ENCODE measurements at places on chromosomes 16 and 17.

DNA sequence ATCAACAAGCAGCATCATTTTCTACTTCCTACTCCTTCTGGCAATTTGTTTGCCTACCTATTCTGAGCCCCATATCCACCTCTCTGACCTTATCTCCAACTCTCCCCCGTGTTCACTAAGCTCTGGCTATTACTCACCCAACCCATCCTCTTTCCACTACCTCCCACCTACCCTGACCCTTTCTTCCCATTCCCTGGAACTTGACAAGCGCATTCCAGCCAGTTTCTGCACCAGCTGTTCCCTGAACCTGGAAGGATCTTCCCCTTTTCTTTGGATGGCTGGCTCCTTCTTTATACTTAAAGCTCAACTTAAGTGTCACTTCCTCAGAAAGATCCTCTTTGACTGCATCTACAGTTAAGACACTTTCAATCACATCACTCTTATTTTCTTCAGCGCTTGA lies 2.2 kb downstream of the DCUN1D3 start:
- no peak overlapping the region for H3K27ac ChIP-seq
- no peak for DNase-seq
- no peak overlapping the region for H3K4me3 ChIP-seq
- peaks cover 42% of the 10 kb centered on the region for H3K4me1 ChIP-seq
- H3K36me3 ChIP-seq, result peaks cover 22% of the 10 kb centered on the region

- peaks cover 7% of the 10 kb centered on the region for H3K4me1 ChIP-seq
- H3K36me3 ChIP-seq, result peaks cover 10% of the 10 kb centered on the region
- no peak overlapping the region for H3K27ac ChIP-seq
- no peaks in the 10 kb centered on the region for H3K27me3 ChIP-seq
- no peak overlapping the region for H3K4me3 ChIP-seq
- no peak for DNase-seq
These were observed 80.3 kb downstream of the TRIM37 start for GRCh38 chr17:59026176-59026939.

DNA sequence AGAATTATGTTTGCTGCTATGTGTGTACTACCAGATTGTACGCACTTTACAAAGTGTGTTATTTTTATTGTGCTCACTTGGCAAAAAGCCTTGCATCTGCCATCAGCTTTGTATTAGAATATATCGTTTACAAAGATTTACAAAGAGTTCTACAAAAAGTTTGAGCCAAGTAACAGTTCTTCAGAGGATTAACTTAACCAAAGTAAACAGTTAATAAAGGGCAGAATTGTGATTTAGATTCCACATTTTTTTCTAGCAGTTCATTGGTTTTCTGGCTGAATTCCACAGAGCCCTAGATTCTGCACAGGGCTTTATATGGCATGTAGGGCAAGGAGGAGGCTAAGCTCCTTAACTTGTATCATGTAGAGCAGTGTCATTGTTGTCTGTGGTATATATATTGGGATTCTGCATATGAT lies 29.4 kb downstream of the UTP18 start:
- no peak for DNase-seq
- peaks cover 16% of the 10 kb centered on the region for H3K4me1 ChIP-seq
- H3K4me3 ChIP-seq, result no peak overlapping the region
- no peak overlapping the region for H3K27ac ChIP-seq
- H3K27me3 ChIP-seq, result no peaks in the 10 kb centered on the region
- peaks cover 39% of the 10 kb centered on the region for H3K36me3 ChIP-seq

GRCh38 chr16:71626018-71626857 lies at the start of gene MARVELD3:
Gene MARVELD3 (plus strand): TSS chr16:71626184. CDS start chr16:71626230, 46 bp downstream.
- H3K27me3 ChIP-seq, result peaks cover 19% of the 10 kb centered on the region
- peaks cover 7% of the 10 kb centered on the region for H3K4me1 ChIP-seq
- no peaks in the 10 kb centered on the region for H3K36me3 ChIP-seq
- peak; percentile 30 for DNase-seq
- H3K27ac ChIP-seq, result no peak within 1 kb of the TSS

GRCh38 chr17:48057626-48058025 lies 9.5 kb downstream of the NFE2L1 start:
- H3K27me3 ChIP-seq, result no peaks in the 10 kb centered on the region
- peaks cover 43% of the 10 kb centered on the region for H3K4me1 ChIP-seq
- no peak overlapping the region for H3K4me3 ChIP-seq
- no peak for DNase-seq

DNA sequence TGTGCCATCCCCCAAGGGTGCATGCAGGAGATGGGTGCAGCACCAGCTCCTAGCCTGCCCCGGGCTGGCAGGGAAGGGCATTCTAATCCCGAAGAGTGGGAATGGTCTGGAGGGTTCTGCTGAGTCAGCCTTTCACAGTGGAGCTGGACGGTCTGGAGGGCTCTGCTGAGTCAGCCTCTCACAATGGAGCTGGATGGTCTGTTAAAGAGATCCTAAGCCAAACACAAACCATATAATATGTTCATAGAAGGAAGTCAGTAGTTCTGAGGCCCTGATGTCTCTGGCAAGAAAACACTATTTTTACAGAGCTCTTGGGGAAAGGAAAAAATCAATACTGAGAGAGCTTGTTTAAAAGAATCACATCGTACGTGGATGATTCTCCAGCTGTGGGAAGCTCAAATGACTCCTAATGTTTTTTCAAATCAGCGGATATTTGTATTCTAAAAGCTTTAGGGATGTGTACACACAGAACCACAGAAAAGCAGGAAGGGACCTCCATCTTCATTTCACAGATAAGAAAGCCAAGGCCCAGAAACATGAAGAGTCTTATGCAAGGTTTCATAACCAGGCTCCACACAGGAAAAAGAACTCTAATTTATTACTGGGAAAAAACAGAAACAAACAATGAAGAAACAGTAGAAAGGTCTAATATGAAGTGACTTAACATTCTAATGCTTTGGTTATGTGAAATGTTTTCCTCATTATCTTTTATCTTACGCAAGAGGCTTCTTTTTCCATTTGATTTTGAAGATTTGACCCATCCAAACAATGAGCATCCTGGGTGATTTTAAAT lies 176.3 kb downstream of the VPS53 start:
- no peak overlapping the region for H3K4me3 ChIP-seq
- no peak overlapping the region for H3K27ac ChIP-seq
- DNase-seq, result no peak
- H3K36me3 ChIP-seq, result peaks cover 19% of the 10 kb centered on the region

- H3K4me1 ChIP-seq, result peaks cover 28% of the 10 kb centered on the region
- peaks cover 6% of the 10 kb centered on the region for H3K36me3 ChIP-seq
- H3K27ac ChIP-seq, result no peak overlapping the region
- no peaks in the 10 kb centered on the region for H3K27me3 ChIP-seq
- DNase-seq, result no peak
- no peak overlapping the region for H3K4me3 ChIP-seq
These were observed 13.6 kb downstream of the MAP3K3 start for GRCh38 chr17:63635787-63636186.

DNA sequence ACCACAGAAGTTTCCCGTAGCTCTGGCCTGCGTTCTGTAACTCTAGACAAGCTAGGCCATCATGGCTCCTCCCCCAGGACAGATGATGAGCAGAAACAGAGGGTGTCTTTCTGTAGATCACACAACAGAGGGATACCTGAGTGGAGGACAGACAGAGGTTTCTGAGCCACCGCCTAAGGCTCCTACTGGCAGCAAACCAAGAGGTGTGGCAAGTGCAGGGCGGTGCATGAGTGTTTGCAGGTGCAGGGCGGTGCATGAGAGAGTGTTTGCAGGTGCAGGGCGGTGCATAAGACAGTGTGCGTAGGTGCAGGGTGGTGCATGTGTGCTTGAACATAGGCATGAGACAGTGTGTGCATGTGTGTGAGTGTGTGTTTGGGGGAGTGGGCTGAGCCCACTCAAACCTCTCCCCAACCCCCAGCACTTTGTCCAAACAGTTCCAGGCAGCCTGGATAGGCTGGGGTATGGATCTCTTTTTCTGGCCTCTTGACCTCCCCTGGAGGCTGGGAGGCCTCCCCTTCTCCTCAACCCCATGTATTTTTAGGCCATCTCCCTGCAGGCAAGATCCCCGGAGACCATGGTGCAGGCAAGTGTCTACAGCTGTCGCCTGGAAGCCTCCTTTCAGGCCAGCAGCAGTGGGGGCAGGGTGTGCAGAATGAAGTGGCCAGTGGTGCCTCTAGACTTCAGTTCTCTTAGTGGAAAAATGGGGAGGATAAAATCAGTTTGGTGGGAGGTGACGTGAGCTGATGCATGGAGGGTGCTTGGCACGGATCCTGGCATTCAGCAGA lies 53.4 kb upstream of the CBX4 start:
- H3K4me3 ChIP-seq, result no peak overlapping the region
- peaks cover 19% of the 10 kb centered on the region for H3K27me3 ChIP-seq
- H3K4me1 ChIP-seq, result no peaks in the 10 kb centered on the region
- no peak for DNase-seq
- H3K36me3 ChIP-seq, result no peaks in the 10 kb centered on the region
- no peak overlapping the region for H3K27ac ChIP-seq

DNA sequence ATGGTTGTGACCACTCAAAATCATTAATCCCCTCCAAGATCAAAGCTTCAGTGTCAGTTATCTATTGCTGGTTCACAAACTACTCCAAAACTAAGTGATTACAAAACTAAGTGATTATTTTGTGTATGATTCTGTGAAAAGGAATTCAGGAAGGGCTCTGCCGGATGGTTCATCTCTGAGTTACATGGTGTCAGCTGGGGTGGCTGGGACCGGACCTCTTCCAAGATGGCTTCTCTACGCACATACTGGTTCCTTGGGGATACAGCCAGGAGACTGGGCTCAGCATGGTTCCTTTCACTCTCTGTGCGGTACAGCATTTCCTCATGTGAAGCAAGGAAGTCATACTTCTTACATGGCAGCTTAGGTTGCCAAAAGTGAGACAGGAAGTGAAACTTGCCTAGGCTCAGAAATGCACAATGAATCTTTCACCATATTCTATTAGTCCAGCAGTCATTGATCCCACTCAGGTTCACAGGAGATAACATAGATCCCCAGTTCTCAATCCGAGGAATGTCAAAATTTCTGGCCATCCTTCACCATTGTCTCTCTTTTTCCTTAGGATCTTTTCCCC lies 97.9 kb upstream of the IRX6 start:
- no peaks in the 10 kb centered on the region for H3K4me1 ChIP-seq
- peaks cover 12% of the 10 kb centered on the region for H3K27me3 ChIP-seq
- no peak overlapping the region for H3K4me3 ChIP-seq
- no peak overlapping the region for H3K27ac ChIP-seq

DNA sequence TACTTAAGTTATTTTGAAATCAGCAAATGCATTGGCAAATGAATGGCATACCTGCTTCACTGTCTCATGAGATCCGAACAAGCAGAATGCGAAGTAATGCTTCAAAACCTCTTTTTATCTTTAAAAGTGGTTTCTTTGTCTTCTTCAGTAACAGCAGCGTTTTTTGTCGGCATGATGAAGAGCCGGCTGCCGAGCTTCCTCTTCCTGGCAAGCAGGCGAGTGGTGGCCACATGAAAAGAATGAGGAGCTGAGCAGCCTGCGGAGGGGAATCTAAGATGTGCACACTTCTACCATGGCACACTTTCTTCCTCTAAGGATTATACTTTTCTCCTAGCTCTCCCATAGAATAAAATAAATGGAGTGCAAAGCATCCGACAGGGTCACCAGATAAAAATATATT lies 42.4 kb upstream of the AKTIP start:
- H3K4me1 ChIP-seq, result peaks cover 32% of the 10 kb centered on the region
- no peak overlapping the region for H3K27ac ChIP-seq
- no peak overlapping the region for H3K4me3 ChIP-seq
- peaks cover 86% of the 10 kb centered on the region for H3K27me3 ChIP-seq
- peak; percentile 14 for DNase-seq

DNA sequence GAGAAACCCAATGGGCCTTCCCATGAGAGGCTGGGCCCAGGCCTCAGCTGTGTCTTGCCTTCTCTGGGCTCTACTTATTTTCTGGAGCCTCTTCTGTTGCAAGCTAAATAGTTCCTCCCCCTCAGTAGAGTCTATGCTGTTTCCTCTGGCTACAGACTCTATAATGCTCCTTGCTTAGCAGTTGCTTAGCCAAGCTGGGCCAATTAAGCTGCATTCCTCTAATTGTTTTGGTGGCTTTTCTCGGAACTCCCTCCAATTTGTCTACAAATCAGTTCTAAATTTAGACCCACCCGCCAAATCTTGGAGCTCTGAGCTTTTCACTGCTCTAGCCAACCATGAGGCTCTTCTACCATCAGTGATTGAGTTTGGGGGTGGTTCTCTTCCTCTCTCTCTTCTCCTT lies 302.7 kb upstream of the ASIC2 start:
- H3K4me1 ChIP-seq, result no peaks in the 10 kb centered on the region
- no peaks in the 10 kb centered on the region for H3K36me3 ChIP-seq
- H3K27ac ChIP-seq, result no peak overlapping the region
- no peak overlapping the region for H3K4me3 ChIP-seq

GRCh38 chr17:19336938-19337711 lies 25.4 kb downstream of the B9D1 start:
- H3K36me3 ChIP-seq, result no peaks in the 10 kb centered on the region
- DNase-seq, result no peak
- H3K27me3 ChIP-seq, result peaks cover 33% of the 10 kb centered on the region
- H3K27ac ChIP-seq, result no peak overlapping the region
- H3K4me1 ChIP-seq, result peaks cover 4% of the 10 kb centered on the region

DNA sequence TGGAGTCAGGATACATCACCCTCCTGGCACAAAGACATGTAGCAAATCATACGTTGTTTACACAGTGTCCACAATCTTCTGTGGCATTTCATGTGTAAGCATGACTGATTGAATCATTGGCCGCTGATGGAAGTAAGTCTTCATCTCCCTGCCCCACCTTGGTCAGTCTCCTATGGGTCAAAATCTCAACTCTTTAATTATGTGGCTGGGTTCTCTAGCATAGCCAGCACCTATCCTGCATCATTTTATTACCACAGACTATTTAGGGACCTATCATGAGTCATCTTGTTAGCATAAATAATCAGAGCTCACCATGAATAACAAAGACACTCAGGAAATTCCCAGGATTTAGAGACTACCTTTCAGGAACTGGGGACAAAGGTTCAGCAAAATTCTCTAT lies 15.9 kb downstream of the TANC2 start:
- H3K27me3 ChIP-seq, result no peaks in the 10 kb centered on the region
- H3K4me3 ChIP-seq, result no peak overlapping the region
- peaks cover 28% of the 10 kb centered on the region for H3K36me3 ChIP-seq
- no peak for DNase-seq
- no peak overlapping the region for H3K27ac ChIP-seq

DNA sequence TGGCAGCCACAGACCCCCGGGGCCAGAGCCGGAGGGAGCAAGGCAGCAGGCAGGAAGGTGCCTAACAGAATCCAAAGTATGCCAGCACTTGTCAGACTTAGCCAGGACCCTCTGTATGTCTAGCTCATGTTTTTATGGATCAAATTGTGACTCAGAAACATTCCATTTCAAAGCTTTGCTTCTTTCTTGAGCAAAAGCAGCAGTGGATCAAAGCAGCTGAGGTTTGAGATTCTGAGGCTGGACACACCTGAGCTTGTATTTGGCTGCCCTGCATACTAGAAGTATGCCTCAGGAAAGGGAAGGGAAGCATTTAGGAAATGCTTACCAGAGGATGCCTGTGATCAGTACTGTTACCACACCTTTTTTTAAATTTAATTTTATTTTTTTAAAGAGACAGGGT lies 5.7 kb upstream of the MYO1C start:
- H3K27me3 ChIP-seq, result peaks cover 3% of the 10 kb centered on the region
- no peak overlapping the region for H3K4me3 ChIP-seq
- no peak overlapping the region for H3K27ac ChIP-seq
- no peak for DNase-seq
- H3K4me1 ChIP-seq, result peaks cover 2% of the 10 kb centered on the region
- no peaks in the 10 kb centered on the region for H3K36me3 ChIP-seq

- no peak overlapping the region for H3K27ac ChIP-seq
- H3K4me3 ChIP-seq, result no peak overlapping the region
- no peaks in the 10 kb centered on the region for H3K4me1 ChIP-seq
- peak; percentile 21 for DNase-seq
These were observed 25.9 kb downstream of the BRIP1 start for GRCh38 chr17:61837175-61838051.

Measured in activated naive CD8-positive, alpha-beta T cell treated with anti-CD3 and anti-CD28 coated beads for 36 hours (primary cell).